Breast epithelium (tissue), 4 donors: ENCODE measurements at places on chromosomes 11 and 22. TPM values are rescaled to one million over a fixed set of nuclear protein-coding genes. Genes with fewer than 3 reads are reported as not detected.

Gene RANBP1
- total RNA-seq, result 131 TPM

Gene LMO1
- not detected for total RNA-seq

Gene PGA5
- total RNA-seq, result 0.98 TPM

Gene MAJIN
- total RNA-seq, result not detected

Gene ARHGAP42
- total RNA-seq, result 26.7 TPM

GRCh38 chr11:19077965-19078364 lies 17.4 kb upstream of the MRGPRX2 start:
- no peak overlapping the region for H3K27ac ChIP-seq
- no peaks in the 10 kb centered on the region for H3K36me3 ChIP-seq
- H3K4me3 ChIP-seq, result no peak overlapping the region
- no peaks in the 10 kb centered on the region for H3K4me1 ChIP-seq

- H3K4me3 ChIP-seq, result no peak overlapping the region
- H3K27me3 ChIP-seq, result no peaks in the 10 kb centered on the region
- no peaks in the 10 kb centered on the region for H3K36me3 ChIP-seq
- H3K27ac ChIP-seq, result no peak overlapping the region
- DNase-seq, result no peak
- no peaks in the 10 kb centered on the region for H3K4me1 ChIP-seq
These were observed 8.4 kb upstream of the APOBEC3H start for GRCh38 chr22:39088685-39089032.

DNA sequence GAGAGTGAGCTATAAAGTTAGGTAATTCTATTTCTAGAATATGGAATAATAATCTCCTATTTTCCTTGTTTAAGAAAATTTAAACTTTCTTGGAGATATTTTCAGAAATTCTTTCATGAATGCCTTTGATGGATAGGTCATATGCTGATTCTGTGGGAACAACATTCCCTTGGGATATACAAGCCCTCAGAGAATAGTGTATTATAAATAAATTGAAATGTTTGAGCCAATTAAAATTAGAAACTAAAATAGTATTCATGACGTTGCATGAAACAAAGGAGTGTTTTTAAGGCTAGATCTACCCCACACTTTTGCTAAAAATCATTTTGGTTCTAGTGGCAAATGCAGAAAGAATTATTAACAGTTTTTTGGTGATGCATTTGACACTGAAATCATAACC lies 269.3 kb upstream of the ANO3 start:
- H3K4me1 ChIP-seq, result no peaks in the 10 kb centered on the region
- H3K27ac ChIP-seq, result no peak overlapping the region
- DNase-seq, result no peak
- no peaks in the 10 kb centered on the region for H3K36me3 ChIP-seq

DNA sequence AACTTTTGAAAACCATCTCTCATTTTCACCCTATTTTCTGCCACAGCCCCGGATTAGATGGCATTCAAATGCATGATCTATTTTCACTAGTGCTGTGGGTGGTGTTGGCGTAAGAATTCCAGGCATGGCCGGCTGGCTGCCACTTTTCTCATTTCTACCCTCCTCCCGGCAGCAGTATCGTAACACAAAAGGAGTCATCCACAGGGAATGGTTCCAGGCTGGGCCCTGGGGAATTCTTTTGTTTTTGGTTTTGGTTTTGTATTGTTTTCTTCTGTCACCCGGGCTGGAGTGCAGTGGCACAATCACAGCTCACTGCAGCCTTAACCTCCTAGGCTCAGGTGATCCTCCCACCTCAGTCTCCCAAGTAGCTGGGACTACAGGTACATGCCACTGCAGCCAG lies 13.8 kb downstream of the JAML start:
- no peak overlapping the region for H3K27ac ChIP-seq
- H3K27me3 ChIP-seq, result no peaks in the 10 kb centered on the region
- peak; percentile 39 for DNase-seq
- H3K4me3 ChIP-seq, result no peak overlapping the region
- H3K4me1 ChIP-seq, result no peaks in the 10 kb centered on the region

DNA sequence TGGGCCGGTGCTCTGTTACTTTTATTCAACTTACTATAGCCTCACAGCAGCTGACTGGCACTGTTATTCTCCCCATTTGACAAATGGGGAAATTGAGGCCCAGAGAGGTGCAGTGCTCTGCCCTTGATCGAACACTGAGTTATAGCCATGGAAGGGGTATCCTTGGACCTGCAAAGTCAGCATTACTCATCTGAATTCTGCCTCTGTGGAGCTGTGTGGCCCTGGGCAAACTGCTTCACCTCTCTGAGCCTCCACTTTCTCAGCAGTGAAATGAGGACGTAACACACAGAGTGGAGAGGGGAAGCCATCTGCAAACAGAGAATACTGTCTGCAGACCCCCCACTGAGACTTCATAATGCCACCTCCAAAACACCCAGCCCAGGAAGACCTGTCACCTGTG lies 25.3 kb downstream of the TPST2 start:
- DNase-seq, result no peak
- no peak overlapping the region for H3K4me3 ChIP-seq
- H3K27me3 ChIP-seq, result no peaks in the 10 kb centered on the region
- peak overlapping the region; percentile 31 for H3K27ac ChIP-seq

- no peak overlapping the region for H3K4me3 ChIP-seq
- H3K27ac ChIP-seq, result no peak overlapping the region
- H3K36me3 ChIP-seq, result no peaks in the 10 kb centered on the region
- no peak for DNase-seq
- H3K4me1 ChIP-seq, result no peaks in the 10 kb centered on the region
These were observed 5.5 kb upstream of the LINC01488 start for GRCh38 chr11:69475866-69476471.

DNA sequence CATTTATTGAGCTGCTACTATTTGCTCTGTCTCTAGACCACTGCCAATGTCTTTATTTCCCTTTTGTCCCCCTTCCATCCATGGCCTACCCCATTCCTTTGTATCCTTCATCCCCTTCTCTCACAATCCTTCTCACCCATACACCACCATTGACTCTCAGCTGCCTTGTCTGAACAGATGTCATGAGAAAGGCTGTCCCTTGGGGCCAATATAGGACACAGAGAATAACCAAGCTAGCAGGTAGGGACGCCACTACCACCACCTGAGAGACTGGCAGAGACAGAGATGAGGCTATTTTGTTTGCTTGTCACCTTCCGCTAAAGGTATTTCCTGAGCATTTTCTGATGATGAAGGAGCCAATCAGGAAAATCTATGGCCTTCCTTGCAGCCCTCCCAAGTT lies 138.9 kb downstream of the CD44 start:
- no peak overlapping the region for H3K27ac ChIP-seq
- H3K27me3 ChIP-seq, result no peaks in the 10 kb centered on the region
- H3K36me3 ChIP-seq, result no peaks in the 10 kb centered on the region
- no peak overlapping the region for H3K4me3 ChIP-seq
